ENCODE measurements at places on chromosomes 1 and 21.

- no peak for DNase-seq
Measured at GRCh38 chr1:27951396-27951795, 8.4 kb upstream of the XKR8 start.

DNA sequence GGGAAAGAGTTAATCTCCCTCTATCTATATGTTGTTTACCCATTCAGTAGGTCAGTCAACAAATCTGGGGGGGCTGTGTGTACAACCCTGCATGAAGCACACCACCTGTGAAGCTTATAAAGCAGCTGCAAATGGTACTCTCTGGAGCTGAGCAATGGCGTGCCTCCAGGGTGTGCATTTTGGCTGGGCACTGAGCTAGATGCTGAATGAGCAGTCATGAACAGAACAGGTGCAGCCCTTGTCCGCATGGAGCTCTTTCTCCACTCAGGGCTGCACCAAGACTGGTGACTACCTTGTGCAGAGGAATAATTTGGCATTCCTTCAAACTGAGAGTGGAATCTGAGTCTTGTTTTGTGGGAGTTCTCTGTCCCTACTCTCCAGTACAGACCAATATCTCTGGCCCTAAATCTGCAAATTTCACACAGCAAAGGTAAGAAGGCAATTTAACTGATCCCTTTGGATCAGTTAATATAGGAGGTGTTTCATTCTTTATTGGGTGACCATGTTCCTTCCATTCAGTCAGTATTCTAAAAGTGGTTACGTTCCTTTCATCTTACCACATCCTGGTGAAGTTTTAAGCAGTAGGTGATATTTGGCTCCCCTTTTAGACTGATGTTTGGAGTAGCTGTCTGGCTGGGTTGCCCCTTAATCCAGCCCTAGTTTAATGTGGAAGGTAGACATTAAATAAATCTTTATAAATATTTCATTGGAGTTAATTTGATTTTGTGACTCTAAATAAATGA is 76.0 kb downstream of the GPR88 start:
- no peak for DNase-seq

GRCh38 chr1:167499664-167500101 is 18.6 kb downstream of the CD247 start:
- DNase-seq = no peak

DNA sequence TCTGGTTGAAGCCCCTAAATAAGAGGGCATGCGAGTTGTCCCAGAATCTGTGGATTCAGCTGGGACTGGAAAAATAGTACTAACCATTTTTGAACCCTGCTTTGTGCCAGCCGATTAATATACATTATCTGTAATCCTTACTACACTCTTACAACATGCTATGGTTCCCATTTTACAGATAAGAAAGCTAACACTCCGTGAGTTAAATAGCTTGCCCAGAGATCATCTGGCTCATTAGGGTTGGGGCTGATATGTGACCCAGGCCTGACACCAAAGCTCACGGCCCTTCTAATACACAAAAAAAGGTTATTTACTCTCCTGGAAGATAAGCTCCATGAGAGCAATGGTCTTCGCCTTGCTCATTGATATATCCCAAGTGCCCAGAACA is 14.9 kb downstream of the ATP2B4 start:
- DNase-seq = no peak

- DNase-seq = no peak
Measured at GRCh38 chr1:167659450-167659849, 29.4 kb downstream of the RCSD1 start.

- no peak for DNase-seq
Measured at GRCh38 chr21:25635310-25635709, 3.7 kb upstream of the JAM2 start.

DNA sequence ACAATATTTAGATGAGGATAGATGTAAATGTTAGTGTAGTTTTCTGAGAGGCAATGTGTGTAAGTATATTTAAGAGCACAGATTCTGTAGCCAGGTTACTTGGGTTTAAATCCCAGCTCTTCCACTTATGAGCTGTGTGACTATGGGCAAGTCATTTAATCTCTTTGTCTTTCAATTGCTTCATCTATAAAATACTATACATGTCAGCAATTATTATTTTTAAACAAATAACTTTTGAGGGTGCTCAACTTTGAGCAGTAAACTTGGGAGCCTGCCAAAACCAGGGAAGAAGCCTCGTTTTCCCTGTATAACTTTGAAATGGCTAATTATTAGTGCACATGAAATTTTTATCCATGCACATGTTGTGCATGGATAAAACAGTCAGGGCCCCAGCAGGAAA is 222.8 kb downstream of the FOXD2 start:
- DNase-seq = no peak

GRCh38 chr1:172239901-172240300 is 180.6 kb upstream of the C1orf105 start:
- no peak for DNase-seq
